Stimulated activated CD4-positive, alpha-beta T cell treated with anti-CD3 and anti-CD28 coated beads, Interleukin-2, amount 100 ng/mL, for 24 hours (primary cell): ENCODE measurements at places on chromosomes 7 and 10.

DNA sequence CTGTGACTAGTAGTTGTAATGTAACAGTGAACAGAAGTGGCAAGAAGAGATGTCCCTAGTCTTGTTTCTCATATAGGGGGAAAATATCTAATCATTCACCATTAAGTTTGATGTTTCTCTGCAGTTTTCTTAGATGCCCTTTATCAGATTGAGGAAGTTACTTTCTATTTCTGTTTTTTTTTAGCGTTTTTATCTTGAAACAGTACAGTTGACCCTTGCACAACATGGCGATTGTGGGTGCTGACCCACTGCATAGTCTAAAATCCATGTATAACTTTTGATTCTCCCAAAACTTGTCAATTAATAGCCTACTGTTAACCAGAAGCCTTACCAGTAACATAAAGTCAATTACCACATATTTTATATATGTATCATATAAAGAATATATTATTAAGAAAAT is 192.0 kb downstream of the ADK start:
- no peak for DNase-seq

DNA sequence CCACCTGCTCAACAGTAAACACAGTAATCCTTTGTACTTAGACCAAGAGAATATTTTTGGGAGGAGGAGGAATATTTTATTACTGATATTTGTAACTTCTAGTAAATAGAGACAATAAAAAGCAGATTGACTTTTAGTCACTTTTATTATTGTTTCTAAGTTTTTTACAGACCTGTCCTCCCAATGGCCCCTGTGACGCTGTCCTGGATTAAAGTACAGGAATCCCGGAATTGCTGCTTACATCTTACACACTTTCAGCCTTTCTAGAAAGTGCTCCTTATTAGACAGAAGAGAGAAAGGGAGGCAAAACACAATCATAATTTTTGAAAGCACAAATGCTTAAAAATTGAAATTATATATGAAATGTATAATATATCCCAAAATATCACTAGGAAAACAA is 86.4 kb upstream of the PRKG1 start:
- DNase-seq = no peak

DNA sequence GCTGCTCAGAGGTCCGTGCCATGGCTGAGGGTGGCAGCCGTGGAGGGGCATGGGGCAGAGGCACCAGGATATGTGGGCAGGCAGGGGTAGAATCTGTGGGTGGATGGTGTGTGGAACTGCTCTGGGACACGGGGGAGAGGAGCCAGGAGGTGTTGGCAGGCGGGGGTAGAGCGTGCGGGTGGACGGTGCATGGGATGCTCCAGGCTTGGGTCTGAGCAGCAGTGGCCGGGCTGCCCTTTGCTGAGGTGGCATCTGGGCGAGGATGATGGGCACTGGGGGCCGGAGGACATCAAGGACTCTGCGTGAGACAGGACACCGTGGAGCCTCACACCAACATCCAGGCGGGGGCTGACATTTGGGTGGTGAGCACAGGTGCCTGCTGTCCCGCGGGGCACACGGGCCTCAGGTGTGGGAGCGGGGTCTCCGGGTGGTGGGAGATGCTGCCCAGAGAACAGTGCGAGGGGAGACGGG is 46.2 kb downstream of the JAKMIP3 start:
- no peak for DNase-seq

- DNase-seq = no peak
Observed at GRCh38 chr7:6020371-6021286, 10.5 kb upstream of the ANKRD61 start.

DNA sequence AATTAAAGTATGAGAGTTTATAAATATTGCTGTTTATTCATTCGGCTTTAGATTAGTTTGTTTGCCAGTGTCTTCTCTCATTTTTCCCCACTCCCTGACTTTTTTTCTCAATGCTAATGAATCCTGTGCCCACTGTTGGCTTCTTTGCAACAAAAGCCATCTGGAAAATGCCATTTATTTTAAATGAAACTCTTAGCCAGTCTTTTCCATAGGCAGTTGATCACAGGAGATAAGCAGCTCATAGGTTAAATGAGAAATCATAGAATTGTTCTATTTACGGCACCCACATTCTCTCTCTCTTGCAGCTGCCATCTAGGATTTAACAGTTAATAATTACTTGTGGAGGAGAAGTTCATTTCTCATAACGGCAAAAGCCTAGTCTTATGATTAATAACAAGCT is 249.3 kb upstream of the POM121L12 start:
- DNase-seq = no peak

- no peak for DNase-seq
Observed at GRCh38 chr7:7675686-7676085, 35.1 kb downstream of the UMAD1 start.

DNA sequence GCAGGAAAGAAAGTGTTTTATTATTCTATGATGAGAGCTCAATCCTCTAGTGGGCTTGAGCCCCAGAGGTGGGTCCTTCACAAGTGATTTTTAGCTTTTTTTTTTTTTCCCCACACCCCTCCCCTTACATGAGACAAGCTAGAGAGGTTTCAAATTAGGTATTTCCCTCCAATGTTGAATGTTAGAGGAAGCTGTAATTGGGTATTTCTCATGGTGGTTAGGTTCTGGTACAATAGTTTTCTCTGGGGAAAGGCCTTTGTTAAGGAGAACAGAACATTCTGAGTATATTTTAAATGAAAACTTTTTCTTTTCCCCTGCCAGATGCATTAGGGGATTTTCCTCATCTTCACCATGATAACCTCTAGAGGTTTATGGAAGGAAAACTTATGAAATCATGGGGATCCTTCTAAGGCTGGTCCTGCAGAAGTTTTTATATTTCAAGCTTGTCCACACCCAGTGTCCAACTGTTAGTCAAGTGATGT is 1039.7 kb downstream of the NRG3 start:
- no peak for DNase-seq

- no peak for DNase-seq
Observed at GRCh38 chr10:103448746-103449145, 3.4 kb downstream of the CALHM2 start.

DNA sequence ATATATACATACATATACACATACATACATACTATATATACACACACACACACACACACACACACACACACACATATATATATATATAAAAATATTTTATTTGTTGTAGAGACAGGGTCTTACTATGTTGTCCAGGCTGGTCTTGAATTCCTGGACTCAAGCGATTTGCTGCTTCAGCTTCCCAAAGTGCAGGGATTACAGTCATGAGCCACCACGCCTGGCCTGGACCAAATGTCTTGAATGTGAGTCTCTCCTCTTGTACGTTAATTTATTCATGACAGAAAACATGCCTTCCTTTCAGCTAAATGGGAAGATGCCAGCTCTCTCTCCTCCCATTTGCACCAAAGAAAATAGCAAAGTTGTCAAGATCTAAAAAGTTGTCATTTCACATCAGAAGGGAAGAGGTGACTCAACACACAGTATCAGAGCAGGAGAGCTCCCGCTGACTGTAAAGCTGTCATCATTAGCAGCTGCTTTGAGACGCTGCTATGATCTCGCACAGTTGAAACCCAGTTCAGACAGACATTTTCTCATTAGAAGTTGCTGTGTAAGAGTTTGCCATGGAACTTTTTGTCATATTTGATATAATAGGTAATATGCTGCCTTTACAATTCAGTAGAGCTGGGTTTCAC is 224.3 kb downstream of the SFMBT2 start:
- DNase-seq = no peak

DNA sequence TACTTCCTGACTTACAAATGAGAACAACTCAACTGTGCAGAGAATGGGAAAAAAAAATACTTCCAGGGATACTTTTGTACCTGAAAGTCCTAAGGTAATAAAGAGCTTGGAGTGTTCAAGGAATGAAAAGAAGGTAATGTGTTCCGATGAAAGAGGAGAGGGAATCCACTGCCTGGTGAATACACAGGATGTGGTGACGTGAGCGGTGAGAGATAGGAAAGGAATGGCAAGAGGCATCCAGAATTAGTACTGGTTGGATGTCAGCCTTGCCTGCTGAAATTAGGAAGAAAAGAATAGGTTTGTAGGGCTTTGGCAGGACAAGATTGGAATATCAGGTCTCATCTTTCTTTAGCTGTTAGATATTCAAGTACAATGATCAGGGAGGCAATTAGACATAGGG is 347.7 kb downstream of the POM121L12 start:
- no peak for DNase-seq

DNA sequence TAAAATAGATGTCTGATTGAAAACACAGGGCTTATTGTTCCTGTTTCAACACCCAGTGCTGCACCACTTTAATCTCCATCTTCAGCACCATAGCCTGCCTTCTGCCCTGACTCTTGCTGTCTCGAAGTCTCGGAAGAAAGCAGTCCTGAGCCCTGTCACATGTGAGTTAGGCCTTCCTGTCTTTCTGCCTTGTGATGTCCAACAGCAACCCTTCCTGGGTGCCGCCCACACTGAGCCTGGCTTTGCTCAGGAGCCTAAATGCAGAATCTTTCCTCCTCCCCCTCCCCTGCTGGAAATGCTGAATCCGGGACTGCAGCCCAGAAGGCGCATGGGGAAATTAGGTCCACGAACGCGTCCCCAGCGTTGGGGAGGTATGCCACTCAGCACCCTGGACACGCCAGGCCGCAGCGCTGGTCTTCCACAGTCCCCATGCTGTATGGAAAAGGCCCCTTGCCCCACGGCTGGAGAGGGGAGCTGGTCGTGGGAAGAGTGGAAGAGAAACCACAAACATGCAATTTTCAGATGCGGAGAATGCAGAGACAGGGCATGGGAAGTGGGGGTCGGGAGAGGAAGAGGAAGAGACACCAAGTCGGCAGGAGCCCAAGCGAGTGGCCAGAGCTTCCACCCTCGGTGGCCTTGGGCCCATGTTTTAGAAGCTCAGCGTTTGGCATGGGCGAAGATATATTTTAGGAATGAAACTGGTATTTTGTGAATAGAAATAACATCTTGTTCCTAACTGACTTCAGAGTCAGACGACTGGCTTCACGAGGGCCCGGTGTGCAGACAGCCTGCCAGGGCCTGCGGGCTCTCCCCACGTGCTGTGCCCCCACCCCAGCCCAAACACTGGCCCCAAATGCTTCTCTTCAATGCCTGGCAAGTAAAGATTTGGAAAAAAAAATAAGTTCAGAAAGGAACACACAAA is 656.1 kb upstream of the FOXK1 start:
- DNase-seq = no peak

- DNase-seq = no peak
Observed at GRCh38 chr10:126156012-126156411, 232.3 kb downstream of the ADAM12 start.

- DNase-seq = no peak
Observed at GRCh38 chr7:125636320-125636962, 706.8 kb upstream of the POT1 start.

DNA sequence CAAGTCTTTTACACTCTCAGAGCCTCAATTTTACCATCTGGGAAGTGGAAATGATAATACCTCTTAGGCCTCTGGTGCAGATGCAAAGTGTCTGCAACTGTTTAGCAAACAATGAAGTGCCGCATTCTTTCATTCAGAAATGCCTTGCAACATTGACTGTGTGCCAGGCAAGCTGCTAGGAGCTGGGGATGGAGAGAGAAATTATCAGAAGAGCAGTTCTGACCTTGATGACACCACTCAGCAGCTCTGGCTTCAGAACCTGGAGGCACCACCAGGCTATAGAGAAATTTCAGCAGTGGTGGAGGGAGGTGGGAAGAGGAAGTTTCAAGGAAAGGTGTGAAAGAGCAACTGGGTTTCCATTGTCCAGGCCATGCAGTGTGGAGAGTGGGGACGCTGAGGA is 78.1 kb upstream of the HABP2 start:
- DNase-seq = no peak

DNA sequence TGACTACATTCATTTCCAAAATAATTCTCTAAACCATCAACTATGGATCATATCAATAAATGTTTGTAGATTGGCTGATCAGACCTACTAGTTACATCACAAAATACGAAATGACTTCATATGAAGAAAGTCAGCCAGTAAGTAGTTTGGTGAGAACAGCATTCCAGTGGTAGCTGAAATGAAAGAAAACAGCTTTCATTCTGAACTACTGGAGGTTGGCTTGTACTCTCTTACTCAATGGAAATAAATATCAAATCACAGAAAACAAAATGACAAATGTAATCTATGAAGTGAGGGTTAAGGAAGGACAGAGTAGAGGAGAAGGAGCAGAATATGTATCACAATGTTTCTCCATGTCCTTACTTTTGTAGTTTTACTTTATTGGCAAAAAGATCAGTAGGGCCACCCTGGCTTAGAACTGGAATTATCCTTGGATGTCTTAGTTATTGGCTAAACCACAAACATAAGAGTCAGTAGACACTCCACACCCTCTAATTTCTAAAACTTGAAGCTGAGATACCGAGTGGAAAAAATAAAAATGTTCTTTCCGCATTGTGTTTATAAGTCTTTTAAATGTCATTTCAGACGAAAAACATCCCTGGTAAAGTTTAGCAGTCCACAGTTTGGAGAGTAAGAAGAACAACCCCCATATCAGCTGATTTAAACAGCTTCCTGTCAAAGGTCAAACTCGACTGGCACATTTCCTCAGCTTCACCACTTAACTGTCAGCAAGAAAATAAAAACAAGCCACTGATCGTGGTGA is 74.0 kb upstream of the DGKI start:
- DNase-seq = no peak

- DNase-seq = no peak
Observed at GRCh38 chr7:24778543-24779282, 21.4 kb upstream of the GSDME start.

DNA sequence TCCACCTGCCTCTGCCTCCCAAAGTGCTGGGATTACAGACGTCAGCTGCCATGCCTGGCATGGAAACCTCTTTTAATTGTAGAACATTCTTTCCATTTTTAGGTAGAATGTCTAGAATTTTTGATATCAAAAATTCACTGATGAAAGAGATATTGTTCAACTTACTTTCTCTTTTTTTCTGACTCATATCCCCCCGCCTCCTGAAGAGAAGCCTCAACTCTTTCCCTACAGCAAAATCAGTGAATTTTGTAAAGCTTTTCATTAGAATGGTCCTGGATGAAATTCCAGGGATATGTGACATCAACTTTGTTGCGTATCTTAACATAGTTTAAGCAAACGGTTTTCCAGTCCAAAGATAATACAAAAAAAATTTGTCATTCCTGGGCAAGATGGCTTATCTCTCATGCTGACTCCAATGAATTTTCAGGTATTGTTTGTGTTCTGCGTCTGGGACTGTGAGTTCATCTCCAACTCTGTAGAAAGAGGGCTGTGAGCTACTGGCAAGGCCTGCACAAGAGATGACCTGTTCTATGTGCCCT is 256.8 kb downstream of the BMPER start:
- DNase-seq = no peak

DNA sequence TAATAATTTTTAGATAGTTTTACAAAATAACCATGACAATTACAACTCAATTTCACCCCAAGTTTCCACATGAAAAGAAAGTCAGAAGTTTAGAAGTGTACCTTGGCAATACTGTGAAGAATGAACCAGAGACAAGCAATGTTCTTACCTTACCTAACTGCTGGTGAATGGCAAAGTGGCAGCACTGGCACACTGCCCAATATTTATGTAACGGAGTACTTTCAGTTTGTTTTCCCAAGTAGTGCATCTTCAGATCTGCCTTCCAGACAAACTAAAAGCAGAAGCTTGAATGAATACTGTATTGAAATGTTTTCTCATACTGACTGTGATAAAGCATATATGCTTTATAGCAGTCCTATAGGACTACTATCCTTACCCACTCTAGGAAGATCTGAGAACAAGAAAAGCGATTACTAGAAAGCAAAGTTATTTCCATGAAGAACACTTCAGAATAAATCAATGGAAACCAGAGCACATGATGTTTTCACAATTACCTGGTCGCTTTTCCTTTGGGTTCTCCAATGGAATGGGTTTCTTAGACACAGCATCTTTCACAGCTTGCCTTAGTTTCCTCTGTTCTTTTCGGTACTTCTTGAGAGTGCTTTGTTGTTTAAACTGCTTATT is 1.5 kb downstream of the NOC3L start:
- DNase-seq = no peak

- no peak for DNase-seq
Observed at GRCh38 chr10:73577788-73578187, 13.4 kb downstream of the USP54 start.
